ENCODE measurements at places on chromosomes 3 and 15.

- no peak for DNase-seq
Measured at GRCh38 chr3:179872842-179873241, 163.9 kb downstream of the PEX5L start.

DNA sequence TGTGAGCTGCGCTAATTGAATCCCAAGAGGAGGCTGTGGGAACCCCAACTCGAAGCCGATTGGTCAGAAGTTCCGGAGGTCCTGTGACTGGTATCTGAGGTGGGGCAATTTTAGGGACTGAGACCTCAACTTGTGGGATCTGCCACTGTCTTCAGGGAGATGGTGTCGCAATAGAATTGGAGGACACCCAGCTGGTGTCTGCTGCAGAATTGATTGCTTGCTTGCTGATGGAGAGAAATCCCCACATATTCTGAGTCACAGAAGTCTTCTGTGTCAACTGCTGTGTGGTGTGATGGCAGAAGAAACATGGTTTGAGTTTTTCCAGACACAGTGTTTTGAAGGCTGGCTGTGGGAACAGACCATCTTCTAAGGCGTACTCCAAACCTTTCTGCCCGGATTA lies 99.7 kb upstream of the PLXNA1 start:
- no peak for DNase-seq

DNA sequence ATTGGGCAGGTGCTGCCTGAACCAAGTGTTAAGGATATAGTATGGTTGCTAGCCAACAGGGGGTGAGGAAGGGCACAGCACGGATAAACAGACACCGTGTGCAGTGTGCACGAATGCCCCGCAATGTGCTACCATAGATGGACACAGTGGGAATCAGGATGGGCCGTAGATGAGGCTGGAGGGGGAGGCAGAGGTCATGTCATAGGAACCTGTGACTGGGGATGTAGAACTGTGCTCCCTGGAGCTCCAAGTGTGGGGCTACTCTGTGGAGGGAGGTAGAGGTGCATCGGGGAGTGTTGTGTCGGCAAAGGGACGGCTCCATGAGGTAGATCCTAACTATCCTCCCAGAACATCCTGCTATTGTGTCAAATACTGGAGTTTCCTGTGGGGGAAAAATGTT lies 102.5 kb downstream of the TNIK start:
- DNase-seq, result no peak

DNA sequence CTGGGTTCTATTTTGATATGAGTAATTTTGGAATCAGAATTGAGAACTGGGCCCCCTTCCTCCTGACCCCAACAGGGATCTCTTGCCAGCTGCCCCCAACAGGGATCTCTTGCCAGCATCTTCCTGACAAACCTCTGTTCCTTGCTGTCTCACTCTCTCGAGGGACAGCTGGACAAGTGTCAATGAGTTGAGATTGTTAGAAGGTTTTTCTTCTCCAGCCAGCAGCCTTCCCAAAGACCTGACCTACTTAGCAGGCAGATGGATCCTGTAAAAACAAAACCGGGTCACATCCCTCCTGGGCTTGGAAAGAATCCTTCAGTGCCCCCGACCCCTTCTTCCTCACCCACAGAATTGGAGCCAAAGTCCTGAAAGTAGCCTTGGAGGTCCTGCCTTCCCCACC lies 21.6 kb downstream of the LIMD1 start:
- DNase-seq, result no peak

- DNase-seq, result no peak
Measured at GRCh38 chr3:196284396-196284795, 3.1 kb downstream of the PCYT1A start.

- no peak for DNase-seq
Measured at GRCh38 chr3:11618904-11619303, 24.8 kb downstream of the VGLL4 start.

DNA sequence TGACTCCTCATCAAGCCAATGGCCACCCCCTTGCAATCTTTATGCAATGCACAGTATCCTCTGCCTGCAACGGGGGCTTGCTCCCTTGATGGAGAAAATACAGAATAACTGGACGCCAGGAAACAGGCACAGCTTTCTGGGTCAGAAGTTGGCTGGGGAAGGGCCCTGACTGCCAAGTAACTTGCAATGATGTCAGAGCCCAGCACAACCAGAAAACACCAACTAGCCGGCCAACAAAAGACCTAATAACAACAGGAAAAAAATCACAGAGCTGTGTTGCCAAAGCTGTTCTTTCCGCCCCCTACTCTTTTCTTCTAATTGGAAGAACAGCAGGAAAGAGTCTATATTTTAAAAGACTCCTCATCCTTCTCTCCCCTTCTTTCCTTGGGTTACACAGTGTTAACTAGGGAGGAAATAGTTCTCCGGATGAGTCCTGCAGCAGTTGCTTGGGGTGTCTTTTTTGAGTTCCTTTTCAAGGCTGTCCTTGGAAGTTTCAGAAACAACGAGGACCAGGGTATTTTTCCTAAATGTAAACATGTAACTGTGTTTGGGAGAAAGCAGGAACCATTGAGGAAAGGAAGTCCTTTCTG lies 1.4 kb upstream of the SEMA6D start:
- no peak for DNase-seq

GRCh38 chr15:51106481-51106880 lies 11.8 kb upstream of the TNFAIP8L3 start:
- no peak for DNase-seq

DNA sequence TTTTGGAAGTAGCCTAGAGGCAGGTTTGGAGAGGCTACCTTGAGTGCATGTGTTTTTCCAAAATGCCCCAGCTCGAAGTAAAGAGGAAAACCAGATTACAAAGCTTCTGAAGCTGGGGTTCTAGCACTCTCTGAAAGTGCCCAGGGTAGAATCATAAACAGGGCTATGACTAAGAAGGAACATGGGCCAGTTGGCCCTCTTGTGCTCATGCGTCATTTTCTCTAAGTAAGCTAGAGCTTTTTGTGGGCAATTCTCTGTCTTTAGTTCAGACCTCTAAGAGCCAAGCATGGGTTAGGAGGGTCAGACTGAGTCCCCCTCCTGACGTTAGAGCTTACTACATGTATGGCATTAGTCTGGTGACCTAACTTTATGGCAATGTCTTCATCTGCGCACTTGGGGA lies 129.5 kb upstream of the UMPS start:
- DNase-seq, result no peak

GRCh38 chr3:126036056-126036549 lies 47.8 kb downstream of the SLC41A3 start:
- DNase-seq, result no peak

- DNase-seq, result no peak
Measured at GRCh38 chr3:21517184-21517583, 233.8 kb downstream of the ZNF385D start.

- no peak for DNase-seq
Measured at GRCh38 chr3:52245322-52246263, at the start of gene PPM1M. PPM1M (plus strand) TSS chr3:52245759; CDS start chr3:52245825, 66 bp downstream.

- DNase-seq, result no peak
Measured at GRCh38 chr3:103810167-103810566, 1375.4 kb downstream of the ZPLD1 start.

GRCh38 chr3:188900421-188900951 lies 271.3 kb upstream of the TPRG1 start:
- no peak for DNase-seq

GRCh38 chr3:119444590-119444989 lies 18.8 kb downstream of the TMEM39A start:
- no peak for DNase-seq

DNA sequence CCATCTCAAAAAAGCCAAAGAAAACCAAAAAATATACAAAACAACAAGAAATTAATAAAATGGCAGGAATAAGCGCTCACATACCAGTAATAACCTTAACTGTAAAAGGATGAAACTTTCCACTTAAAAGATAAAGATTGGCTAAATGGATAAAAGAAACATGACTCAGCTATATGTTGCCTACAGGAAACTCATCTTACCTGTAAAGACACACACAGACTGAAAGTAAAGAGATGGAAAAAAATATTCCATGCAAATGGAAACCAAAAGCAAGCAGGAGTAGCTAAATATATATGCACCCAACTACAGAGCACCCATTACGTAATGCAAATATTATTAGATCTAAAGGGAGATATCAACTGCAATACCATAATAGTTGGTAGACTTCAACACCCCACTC lies 49.7 kb downstream of the ADAM10 start:
- DNase-seq, result no peak

DNA sequence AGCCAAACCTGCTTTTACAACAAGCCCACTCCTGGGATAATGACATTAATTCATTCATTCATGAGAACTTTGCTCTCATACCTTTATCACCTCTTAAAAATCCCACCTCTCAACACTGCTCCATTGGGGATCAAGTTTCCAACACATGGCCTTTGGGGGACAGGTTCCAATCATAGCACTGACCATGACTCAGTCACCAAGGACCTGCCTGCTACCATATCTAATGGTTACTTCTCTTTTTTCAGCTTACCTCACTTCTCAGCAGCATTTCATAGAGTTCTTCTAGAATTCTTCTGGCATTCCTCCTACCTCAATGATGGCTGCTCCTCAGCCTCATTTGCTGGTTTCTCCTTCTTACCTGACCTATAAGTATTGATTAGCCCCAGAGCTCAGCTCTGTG lies 36.9 kb upstream of the RYK start:
- no peak for DNase-seq

DNA sequence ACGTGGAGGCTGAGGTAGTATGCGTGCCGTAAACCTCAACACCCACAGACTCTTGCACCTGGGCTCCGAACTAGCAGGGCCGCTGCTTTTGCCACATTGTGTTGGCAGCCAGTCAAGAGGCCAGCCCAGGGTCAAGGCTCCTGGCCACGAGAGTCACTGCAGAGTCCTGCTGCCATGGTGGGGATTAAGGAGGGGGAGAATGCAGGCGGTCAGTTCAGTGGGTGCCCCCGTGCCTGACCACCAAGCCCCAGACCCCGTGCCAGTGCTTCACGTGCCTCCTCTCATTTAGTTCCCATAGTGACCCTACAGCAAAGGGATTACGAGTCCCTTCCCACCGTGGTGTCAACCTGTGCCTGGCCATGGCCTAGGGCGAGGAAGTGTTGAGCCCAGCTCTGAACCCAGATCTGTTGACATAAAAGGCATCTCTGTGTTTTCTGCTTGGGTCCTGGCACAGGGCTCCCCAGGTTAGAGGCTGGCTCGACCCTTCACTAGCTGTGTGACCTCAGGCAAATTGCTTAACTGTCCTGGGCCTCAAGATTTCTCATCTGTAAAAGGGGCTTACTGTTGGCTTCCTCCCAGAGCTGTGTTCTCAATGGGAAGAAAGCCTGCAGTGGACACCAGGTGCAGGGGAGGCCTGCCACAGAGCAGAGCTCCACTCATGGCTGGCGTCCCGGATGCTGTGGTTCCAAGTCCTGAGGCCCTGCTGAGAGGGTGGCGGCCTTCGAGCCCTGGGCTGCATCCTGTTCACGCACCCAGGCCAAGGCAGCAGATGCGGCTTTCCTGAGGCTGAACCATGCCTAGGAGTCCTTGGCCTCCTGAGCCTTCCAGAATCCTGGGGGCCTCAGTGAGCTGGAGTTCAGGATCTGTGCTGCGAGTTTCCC lies 32.8 kb downstream of the FBLN2 start:
- no peak for DNase-seq

DNA sequence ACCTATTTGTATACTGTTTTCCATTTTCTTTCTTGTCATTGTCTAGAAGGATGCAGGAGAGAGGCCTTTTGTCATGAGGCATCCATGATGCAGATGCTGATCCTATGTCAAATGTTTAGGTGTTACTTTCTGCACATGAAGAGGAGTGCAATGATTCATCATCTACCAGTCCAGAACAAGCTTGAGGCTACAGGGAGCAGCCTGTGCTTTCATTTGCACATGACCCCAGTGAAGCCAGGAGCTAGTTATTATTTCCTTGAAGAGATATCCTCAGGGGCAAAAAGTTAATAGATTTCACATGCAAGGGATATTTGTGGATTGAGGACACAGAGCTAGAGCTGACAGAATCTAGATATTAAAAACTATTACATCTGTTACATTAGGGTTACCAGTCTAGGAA lies 204.4 kb upstream of the TGFBR2 start:
- DNase-seq, result no peak

DNA sequence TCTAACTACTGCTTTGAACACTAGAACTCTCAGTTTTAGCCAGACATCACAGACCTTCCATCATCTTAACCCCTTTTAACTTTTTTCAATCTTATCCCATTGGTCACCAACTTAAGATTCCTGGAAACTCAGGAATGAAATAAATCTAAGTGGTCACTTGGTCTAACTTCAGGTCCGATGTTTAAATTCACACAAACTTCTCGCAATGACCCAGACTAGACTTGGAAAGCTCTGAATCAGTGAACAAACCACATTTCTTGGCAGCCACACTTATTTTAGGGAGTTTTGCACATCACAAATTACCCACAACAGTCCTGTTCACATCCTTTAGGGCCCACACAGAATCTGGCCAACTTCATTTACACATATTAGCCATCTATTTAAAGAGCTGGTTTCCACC lies 118.9 kb downstream of the MAGI1 start:
- DNase-seq, result no peak

All from left colon (tissue), 2 donors.